Stomach (tissue), 19 donors: ENCODE measurements at places on chromosomes 2 and 18. TPM values are rescaled to one million over a fixed set of nuclear protein-coding genes. Genes with fewer than 3 reads are reported as not detected.

DNAJC10 gene
- 37.1 TPM for total RNA-seq

FEV gene
- total RNA-seq, result not detected

DSG3 gene
- total RNA-seq, result not detected

VAMP5 gene
- total RNA-seq, result 18.9 TPM

ZSWIM2 gene
- total RNA-seq, result not detected

FAP gene
- not detected for total RNA-seq

DYSF gene
- 13.0 TPM for total RNA-seq

CNTNAP5 gene
- not detected for total RNA-seq

C2orf78 gene
- not detected for total RNA-seq

SPEG gene
- total RNA-seq, result 24.0 TPM

GRB14 gene
- total RNA-seq, result not detected

POTEI gene
- total RNA-seq, result 0.58 TPM
